ENCODE measurements at places on chromosomes 16 and 17.

GRCh38 chr16:65200857-65201256 is 79.0 kb upstream of the CDH11 start:
- no peak for DNase-seq

DNA sequence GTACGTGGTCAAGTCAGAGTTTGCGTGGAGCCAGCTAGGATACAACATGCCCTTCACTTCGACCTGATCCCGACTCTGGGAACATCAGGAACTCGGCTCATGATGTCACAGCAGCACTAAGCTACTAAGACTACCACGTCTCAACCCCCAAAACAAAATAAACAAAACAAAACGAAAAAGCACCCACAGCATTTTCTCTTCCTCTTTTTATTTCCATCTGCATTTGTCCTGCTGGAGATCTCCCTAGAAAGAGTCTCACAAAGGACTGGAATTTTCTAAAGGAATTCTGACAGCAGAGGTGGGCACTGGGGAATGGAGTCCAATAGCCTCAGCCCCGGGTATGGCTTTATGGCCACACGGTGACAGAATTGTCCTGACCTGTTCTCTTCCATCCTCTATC is 196.6 kb downstream of the SALL1 start:
- DNase-seq, result no peak

- no peak for DNase-seq
These were observed 681 bp upstream of the MAPT start for GRCh38 chr17:45893725-45894021.

DNA sequence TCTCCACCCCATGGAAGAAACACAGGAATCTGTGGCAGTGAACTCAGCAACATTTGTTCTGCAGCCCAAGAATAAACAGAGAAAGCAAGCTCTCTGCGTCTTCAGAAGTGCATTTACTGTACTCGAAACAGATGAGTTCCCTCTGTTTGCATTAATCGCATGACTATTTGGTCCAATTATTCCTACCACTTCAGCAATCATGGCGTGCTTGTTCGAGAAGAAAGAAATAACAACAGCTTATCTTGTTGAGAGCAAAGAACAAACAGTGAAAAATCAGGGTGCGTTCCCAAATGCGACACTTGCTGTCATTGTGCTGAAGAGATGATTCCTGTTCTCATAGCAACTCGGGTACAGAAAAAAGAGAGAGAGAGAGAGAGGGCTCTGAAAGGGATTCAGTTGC is 445.3 kb upstream of the MAF start:
- no peak for DNase-seq

DNA sequence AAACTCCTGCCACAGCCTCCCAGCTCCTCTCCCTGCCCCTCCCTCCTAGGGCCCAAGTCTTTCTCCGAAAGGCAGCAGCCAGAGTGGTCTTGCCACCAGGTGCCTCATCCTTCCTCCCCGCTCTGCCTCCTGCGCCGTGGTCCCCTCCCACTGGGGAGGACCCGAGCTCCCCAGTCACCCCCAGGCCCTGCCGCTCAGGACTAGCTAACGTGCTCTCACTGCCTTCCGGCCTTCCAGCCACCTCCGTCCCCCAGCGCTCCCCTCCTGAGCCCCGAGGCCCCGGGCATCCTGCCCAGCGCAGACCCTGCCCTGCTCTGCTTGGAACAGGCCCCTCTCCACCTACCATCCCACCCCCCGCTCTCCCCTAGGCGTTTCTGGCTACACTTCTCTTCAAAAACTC is 19.4 kb upstream of the COL1A1 start:
- DNase-seq, result no peak

- DNase-seq, result no peak
These were observed 28.9 kb downstream of the OR1D5 start for GRCh38 chr17:3034578-3034920.

DNA sequence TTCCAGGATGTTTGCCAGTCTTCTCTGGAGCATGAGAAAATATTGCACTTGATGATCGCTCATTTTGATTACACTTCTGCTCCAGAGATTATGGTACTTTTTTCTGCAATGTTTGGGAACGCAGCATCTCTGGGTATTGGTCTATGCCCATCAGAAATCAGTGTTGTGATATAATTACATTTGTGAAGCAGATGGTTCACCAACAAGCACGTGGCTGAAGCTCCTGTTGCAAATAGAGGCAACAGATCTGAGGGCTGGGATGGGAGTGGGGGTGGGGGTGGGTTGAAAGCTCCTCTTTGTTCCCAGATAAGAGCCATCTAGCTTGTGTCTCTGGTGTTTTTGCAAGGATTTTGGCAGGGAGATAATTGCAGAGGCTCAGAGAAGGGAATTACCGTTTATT is 252.3 kb downstream of the SHISA9 start:
- no peak for DNase-seq

- DNase-seq, result no peak
These were observed 196.4 kb upstream of the KIF2B start for GRCh38 chr17:53626286-53626685.

Data from stimulated activated CD4-positive, alpha-beta T cell treated with anti-CD3 and anti-CD28 coated beads, Interleukin-15, amount 100 ng/mL, for 1 hour (primary cell).